ENCODE measurements at places on chromosomes 6 and 20. TPM values are rescaled to one million over a fixed set of nuclear protein-coding genes. Genes with fewer than 3 reads are reported as not detected.

DNA sequence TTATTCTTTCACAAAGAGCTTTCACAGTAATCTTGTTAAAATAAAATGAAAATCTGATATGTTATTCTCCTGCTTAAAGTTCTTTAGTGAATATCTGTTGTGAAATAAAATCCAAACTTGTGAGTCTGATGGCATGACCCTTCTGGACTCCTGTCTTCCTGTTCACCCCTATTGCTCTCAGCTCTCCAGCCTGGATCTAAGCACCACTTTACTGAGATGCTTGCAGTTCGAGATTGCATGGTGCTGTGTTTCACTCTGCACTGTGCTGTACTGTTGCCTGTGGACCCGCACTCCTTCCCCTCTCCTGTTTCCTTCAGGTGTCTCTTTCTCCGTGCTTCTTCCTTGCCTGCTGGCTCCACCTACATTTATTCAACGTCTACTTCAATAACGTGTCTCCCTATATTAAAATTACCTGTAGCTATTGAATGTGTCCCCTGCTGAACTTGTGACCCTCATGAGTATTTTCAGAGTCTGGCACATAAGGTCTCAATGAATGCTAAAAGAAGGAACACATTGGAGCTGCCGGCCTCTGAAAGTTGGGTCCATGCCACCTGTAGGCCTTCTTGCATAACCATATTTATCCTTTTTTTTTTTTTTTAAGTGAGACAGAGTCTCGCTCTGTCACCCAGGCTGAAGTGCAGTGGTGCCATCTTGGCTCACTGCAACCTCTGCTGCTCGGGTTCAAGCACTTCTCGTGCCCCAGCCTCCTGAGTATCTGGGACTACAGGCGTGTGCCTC is 100.1 kb downstream of the ARID1B start:
- no peak for DNase-seq

DNA sequence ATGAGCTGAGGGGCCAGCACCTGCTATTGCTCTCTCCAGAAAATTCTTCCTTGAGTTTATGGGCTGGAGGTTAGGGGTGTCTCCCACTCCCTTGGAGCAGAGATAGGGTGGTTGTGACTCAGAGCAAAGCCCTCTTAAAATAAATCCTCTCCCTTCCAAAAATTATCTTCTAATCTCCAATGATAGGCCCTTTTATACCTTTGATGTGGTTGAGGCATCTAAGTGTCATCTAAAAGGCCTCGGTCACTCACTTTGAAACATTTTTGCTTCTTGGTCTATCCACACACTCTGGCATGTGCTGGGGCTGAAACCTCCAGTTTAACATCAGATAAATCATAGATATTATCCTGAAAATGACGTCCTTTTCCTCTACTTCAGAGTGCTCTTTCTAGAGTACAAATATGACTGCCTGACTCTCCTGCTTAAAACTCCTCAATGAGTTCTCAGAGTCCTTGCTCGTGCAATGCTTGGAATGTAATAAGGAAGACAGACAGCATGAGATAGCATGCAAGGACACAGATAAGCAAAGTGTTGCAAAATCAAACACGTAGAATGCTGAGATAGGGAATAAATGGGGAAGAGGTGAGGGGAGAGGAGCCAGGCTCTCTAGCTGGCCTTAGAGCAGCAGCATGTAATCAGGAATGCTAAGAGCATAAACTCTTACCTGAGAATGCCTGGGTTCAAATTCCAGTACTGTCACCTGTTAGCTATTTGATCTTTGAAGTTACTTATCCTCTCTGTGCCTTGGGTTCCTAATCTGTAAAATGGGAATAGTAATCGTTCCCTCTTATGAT is 374.1 kb upstream of the CITED2 start:
- no peak for DNase-seq

The MBOAT1 gene
- total RNA-seq: 12.2 TPM

DNA sequence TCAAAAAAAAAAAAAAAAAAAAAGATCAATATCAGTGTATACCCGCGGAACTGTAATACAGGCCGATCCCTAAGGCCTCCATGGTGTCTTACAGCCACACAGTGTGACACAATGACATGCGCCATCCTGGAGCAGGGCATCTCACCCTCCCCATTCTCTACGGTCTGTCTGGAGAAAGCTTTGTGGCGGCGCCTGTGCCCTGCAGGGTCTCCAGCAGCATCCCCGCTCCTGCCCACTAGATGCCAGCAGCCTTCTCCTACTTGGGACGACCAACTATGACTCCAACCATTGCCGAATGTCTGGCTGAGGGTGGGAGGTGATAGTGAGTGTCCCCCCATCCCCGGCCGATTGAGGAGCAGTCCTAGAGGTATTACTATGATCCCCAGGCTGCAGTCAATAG is 558.8 kb upstream of the AGPAT4 start:
- DNase-seq: no peak

GRCh38 chr6:135796643-135797305 is 54.7 kb upstream of the PDE7B start:
- no peak for DNase-seq

The LY86 gene
- 2.1 TPM for total RNA-seq

The CST2 gene
- 0.98 TPM for total RNA-seq

GRCh38 chr20:13220194-13220903 is 725 bp upstream of the ISM1 start:
- peak; percentile 87 for DNase-seq

- DNase-seq: no peak
Observed at GRCh38 chr6:15457121-15457650, 205.6 kb downstream of the DTNBP1 start.

GRCh38 chr20:59223182-59223601 is 59.6 kb downstream of the ZNF831 start:
- DNase-seq: peak; percentile 39

- no peak for DNase-seq
Observed at GRCh38 chr20:2624190-2624589, 28.2 kb upstream of the NOP56 start.

The SLC22A2 gene
- total RNA-seq: not detected

DNA sequence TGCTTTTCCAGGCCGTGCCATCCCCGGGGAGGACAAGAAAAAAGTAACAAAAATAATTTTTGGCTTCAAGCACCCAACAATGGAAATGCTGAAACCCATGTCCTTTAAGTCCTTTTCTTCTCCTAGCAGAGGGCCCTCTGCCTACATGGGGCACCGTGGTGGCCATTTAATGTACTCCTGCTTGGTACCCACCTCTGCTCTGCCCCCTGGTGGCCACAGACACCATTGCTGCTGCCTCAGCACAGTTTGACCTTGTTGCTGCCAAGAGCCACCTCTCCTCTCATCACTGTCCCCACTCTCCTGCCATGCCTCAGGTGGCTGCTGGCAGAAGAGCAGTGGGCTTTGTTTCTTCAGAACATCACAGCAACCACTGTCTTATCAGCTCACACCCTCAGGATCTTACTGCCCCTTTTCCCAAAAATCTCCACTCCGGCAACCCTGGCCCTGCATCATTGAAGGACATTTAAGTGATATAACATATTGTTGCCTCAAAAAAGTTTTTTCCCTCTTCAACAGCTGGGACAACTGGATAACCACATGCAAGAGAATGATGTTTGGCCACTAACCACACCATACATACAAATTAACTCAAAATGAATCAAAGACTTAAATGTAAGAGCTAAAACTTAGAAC is 12.9 kb upstream of the ARMC2 start:
- DNase-seq: peak; percentile 93

- no peak for DNase-seq
Observed at GRCh38 chr6:44084231-44085014, 42.8 kb downstream of the MRPL14 start.

GRCh38 chr20:53608456-53609452 is 15.1 kb upstream of the ZNF217 start:
- DNase-seq: peak; percentile 33

The F13A1 gene
- total RNA-seq: 146 TPM

The PTK6 gene
- 9.5 TPM for total RNA-seq

The ZNF165 gene
- total RNA-seq: 7.9 TPM

DNA sequence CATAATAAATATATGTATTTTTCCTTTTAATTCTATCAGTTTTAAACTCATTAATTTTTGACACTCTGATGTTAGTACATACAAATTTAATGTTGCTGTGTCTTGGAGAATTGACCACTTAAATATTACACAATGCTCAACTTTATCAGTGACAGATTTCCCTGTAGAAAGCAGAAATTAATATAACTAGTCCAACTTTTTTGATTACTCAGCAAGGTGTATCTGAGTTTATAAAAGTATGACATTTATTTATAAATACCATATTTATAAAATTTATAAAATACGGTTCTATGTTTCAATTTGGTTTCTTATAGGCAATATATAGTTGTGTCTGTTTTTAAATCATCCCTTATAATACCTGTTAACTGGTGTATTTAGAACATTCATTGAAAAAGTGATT is 350.0 kb upstream of the EYS start:
- no peak for DNase-seq

The C20orf144 gene
- not detected for total RNA-seq

DNA sequence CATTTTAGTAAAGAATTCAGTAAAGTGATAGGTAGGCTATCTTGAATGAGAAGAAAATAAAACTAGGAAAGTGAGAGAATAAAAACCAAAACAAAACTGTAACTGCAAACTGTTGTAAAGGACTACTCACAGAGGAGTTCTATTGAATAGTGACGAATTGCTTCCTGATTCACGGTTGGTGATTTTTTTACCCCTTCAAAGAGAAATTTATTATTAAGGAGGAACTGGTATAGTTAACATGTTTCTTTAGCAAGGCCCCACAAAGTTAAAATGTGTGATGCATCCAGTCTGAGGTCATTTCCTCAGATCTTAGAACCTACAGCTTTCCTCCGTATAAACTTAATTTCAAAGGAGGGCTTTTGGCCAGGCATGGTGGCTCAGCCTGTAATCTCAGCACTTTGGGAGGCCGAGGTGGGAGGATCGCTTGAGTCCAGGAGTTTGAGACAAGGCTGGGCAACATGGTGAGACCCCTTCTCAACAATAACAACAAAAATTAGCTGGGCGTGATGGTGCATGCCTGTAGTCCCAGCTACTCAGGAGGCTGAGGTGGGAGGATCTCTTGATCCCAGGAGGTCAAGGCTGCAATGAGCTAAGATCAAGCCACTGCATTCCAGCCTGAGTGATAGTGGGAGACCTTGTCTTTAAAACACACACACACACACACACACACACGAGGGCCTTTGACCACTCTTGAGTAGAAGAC is 8.3 kb downstream of the PRDM1 start:
- DNase-seq: no peak

The GATA5 gene
- 10.5 TPM for total RNA-seq

DNA sequence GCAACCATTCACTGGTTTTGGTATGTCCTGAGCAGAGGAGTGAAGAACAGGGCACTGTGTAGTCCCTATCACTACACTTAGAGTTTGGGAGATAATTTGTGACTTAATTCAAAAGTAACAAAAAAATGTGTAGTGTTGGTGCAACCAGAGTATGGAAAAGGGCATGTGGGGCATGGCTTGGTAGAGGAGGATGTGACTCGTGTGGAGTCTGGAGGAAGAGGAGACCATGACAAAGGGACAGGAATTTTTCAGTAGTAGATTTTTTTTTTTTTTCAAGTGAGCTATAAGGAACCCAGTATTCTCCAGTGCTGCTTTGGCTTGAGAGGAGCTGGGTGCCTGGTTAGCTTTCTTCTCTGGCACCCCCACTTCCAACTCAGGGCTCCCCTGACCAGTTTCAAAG is 5.1 kb downstream of the MTRES1 start:
- DNase-seq: no peak

The WFDC12 gene
- total RNA-seq: 0.67 TPM

DNA sequence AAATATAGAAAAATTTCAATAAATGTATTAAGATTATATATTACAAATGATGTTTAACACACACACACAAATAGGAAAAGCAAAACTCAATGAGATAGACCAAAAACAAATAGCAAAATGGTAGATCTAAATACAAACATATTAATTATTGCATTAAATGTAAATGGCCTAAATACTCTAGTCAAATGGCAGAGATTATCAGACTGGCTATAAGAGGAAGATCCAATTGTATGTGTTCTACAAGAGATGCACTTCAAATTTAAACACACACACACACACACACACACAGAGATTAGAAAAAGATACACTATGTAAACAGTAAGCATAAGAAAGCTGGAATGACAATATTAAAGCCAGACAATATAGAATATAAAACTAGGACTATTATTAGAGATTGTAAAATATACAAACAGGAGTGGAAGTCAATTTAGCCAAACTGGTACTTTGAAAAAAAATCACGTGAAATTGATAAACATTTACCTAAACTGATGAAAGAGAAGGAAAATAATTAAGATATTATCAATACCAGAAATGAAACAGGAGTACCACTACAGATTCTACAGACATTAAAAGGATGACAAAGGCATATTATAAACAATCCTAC is 150.5 kb downstream of the TBXT start:
- no peak for DNase-seq

The HLA-DRA gene
- total RNA-seq: 1,665 TPM

All from upper lobe of left lung (tissue), 6 donors.